Activated naive CD8-positive, alpha-beta T cell treated with anti-CD3 and anti-CD28 coated beads, Interleukin-2, amount 10 ng/mL, durations not matched to agents 7 days and 5 days (primary cell): ENCODE measurements at places on chromosomes 2 and 18. TPM values are rescaled to one million over a fixed set of nuclear protein-coding genes. Genes with fewer than 3 reads are reported as not detected.

- H3K4me1 ChIP-seq: peaks cover 55% of the 10 kb centered on the region
- H3K4me3 ChIP-seq: peak overlapping the region; percentile 63
- no peaks in the 10 kb centered on the region for H3K27me3 ChIP-seq
- no peak for DNase-seq
Measured at GRCh38 chr2:25337891-25338290, 3.8 kb downstream of the DNMT3A start.

DNA sequence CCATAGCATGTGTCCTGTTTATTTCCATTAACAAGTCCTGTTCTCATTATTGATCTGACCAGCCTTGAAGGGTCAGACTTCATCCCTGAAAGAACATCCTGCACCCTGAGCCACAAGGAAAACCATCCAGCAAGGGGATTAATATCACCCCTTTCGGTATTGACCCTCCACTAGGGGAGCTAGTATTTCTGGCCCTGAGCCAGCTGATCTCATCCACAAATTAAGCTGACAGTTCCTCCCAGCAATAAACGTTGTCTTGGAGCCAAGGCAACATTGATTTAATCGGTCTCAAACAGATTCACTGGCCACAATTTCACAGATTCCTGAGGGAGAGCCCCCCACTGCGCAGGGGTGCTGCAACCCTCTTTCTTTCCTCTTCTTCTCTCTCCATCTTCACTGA is 353.1 kb upstream of the FANCL start:
- peaks cover 4% of the 10 kb centered on the region for H3K27me3 ChIP-seq
- no peak overlapping the region for H3K27ac ChIP-seq
- H3K36me3 ChIP-seq: no peaks in the 10 kb centered on the region
- DNase-seq: no peak

Gene KLHL30
- not detected for total RNA-seq

GRCh38 chr2:200455958-200456421 is 53.9 kb downstream of the KCTD18 start:
- H3K27me3 ChIP-seq: no peaks in the 10 kb centered on the region
- H3K4me3 ChIP-seq: no peak overlapping the region
- DNase-seq: no peak
- H3K4me1 ChIP-seq: peaks cover 4% of the 10 kb centered on the region

- no peak overlapping the region for H3K27ac ChIP-seq
- DNase-seq: no peak
- peaks cover 23% of the 10 kb centered on the region for H3K4me1 ChIP-seq
Measured at GRCh38 chr2:30149976-30150375, 3.2 kb downstream of the YPEL5 start.

DNA sequence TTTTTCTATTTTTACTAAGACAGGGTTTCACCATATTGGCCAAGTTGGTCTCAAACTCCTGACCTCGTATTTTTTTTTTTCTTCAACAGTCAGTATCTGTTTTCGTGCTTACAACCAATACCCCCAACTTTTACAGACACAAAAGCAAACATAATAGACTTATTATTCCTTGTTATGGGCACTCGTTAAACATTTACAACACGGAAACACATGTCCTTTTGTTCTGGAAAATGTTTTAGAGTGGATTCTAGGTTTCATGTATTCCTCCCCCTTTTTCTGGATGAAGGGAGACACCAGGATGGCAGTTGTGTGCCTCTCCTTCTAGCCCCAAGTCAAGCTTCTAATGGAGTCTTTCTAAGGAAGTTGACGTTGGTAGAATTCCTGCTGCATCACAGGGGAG is 88.8 kb downstream of the CD226 start:
- H3K27ac ChIP-seq: no peak overlapping the region
- no peaks in the 10 kb centered on the region for H3K4me1 ChIP-seq
- no peak for DNase-seq
- peaks cover 39% of the 10 kb centered on the region for H3K36me3 ChIP-seq

- no peaks in the 10 kb centered on the region for H3K36me3 ChIP-seq
- H3K4me1 ChIP-seq: no peaks in the 10 kb centered on the region
- H3K4me3 ChIP-seq: no peak within 1 kb of the TSS
- H3K27ac ChIP-seq: no peak within 1 kb of the TSS
Measured at GRCh38 chr2:132416723-132417395, at the start of gene GPR39. Gene GPR39 (plus strand): TSS chr2:132416805.

- H3K4me1 ChIP-seq: peaks cover 6% of the 10 kb centered on the region
- no peak overlapping the region for H3K4me3 ChIP-seq
- no peak for DNase-seq
- no peaks in the 10 kb centered on the region for H3K36me3 ChIP-seq
Measured at GRCh38 chr2:54092940-54093339, 22.5 kb upstream of the ACYP2 start.

- DNase-seq: no peak
- no peak overlapping the region for H3K4me3 ChIP-seq
- H3K36me3 ChIP-seq: peaks cover 4% of the 10 kb centered on the region
Measured at GRCh38 chr2:227566012-227566411, 32.7 kb upstream of the SCYGR2 start.

GRCh38 chr2:95179451-95179850 is 13.8 kb downstream of the ZNF2 start:
- DNase-seq: no peak
- H3K4me3 ChIP-seq: no peak overlapping the region
- H3K36me3 ChIP-seq: peaks cover 70% of the 10 kb centered on the region
- H3K27me3 ChIP-seq: no peaks in the 10 kb centered on the region

Gene AMER3
- total RNA-seq: not detected

Gene TET3
- 21.0 TPM for total RNA-seq

GRCh38 chr18:79070486-79070885 is 1.3 kb downstream of the ATP9B start:
- peaks cover 26% of the 10 kb centered on the region for H3K4me1 ChIP-seq
- DNase-seq: no peak
- peak overlapping the region; percentile 75 for H3K27ac ChIP-seq
- no peaks in the 10 kb centered on the region for H3K27me3 ChIP-seq

Gene RETREG2
- 129 TPM for total RNA-seq

DNA sequence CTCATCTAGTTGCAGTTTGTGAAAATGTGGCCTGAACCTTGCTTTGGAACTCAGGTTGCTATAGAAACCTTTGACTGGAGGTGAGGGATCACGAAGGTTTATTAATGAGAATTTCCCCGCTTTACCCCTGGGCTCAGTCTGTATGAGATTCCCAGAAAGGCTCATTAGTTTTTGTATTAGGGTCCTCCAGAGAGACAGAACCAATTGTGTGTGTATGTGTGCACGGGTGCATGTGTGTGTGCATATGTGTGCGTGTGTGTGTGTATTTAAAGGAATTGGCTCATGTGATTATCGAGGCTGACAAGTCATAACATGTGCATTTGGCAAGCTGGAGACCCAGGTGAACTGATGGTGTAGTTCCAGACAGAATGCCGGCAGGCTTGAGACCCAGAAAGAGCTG is 113.8 kb upstream of the DLX2 start:
- H3K4me1 ChIP-seq: peaks cover 22% of the 10 kb centered on the region
- no peaks in the 10 kb centered on the region for H3K36me3 ChIP-seq
- no peaks in the 10 kb centered on the region for H3K27me3 ChIP-seq

DNA sequence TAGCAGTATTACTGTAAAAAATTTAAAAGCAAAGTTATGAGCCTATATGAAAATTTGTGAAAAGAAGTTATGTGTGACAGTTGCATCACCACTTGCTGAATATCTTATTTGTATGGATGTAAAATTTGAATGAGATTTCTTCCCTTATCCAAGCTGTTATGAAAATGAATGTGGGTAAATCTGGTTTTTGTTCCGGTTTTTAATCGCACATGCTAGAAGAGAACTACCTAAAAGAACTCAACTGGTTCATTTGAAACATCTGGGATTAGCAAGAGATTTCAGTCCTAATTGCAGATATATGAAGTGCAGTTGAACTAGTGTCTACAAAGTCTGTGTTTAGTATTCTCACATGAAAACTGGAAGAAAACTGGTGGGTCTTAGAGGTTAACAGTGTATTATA is 467.1 kb upstream of the SPHKAP start:
- no peak for DNase-seq
- no peaks in the 10 kb centered on the region for H3K4me1 ChIP-seq

GRCh38 chr2:16584084-16584483 is 81.5 kb downstream of the CYRIA start:
- no peaks in the 10 kb centered on the region for H3K36me3 ChIP-seq
- H3K27ac ChIP-seq: no peak overlapping the region
- no peaks in the 10 kb centered on the region for H3K4me1 ChIP-seq
- H3K4me3 ChIP-seq: no peak overlapping the region
- no peaks in the 10 kb centered on the region for H3K27me3 ChIP-seq
- DNase-seq: no peak

DNA sequence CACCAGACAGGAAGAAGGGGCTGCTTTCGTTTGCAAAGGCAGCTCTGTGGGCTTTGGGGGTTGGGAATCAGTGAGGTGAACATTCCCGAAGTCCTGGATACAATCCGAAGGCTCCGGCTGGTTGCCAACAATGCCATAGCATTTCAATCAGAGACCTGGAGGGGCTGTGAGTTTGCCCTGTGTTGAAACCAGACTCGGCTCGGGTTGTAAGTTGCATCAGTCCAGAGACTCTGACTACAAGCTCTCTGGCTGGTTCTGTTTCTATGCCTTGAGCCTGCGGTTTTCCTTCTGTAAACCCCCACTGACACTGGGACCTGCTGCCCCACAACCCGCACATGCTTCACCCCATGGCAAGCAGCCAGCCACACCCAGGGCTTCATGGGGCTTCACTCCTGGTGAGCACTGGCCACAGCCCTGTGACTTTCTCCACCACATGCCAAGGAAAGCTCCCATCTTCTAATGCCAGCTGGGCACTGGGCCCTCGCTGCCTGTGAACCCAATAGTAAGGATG is 85.7 kb upstream of the ODC1 start:
- peaks cover 19% of the 10 kb centered on the region for H3K4me1 ChIP-seq
- no peak overlapping the region for H3K27ac ChIP-seq
- peaks cover 14% of the 10 kb centered on the region for H3K27me3 ChIP-seq
- peaks cover 1% of the 10 kb centered on the region for H3K36me3 ChIP-seq
- DNase-seq: peak; percentile 19

Gene ABCG8
- not detected for total RNA-seq

DNA sequence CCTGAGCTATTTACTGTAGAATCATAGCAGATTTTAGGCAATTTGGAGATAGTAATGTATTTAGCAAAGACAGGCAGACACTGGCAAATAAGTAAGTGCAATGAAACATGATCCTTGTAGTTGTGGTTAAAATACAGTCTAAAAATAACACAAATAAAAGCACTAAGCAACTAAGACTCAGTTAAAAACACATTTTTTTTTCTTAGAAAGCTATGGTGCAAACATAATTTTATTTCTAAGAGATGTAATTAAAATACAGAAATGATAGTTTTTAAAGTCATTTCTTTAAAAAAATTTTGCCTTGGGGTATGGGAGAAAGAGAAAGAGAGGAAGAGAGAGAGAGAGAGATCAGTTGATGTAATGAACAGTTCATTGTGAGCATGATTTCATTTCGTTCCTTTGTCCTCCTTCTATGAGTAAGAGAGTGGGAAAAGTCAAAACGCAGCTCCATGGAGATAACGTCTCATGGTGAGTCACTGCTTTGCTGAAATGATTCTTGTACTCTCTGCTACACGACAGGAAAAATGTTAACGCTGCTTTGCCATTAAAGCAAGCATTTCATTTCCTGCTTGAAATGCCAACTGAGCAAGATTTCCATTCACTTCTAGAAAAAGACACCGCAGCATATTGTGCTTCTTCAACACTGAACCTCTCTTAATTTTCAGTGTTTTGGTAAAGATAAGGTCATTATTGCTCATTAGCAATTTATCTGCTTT is 61.3 kb upstream of the PGAP1 start:
- H3K36me3 ChIP-seq: peaks cover 68% of the 10 kb centered on the region
- H3K27ac ChIP-seq: peak overlapping the region; percentile 92
- H3K4me1 ChIP-seq: peaks cover 37% of the 10 kb centered on the region
- peak overlapping the region; percentile 76 for H3K4me3 ChIP-seq
